ENCODE measurements at places on chromosomes 1 and 21.
A peak's percentile ranks its signal among the peaks of the same experiment; 100 is the strongest.

- no peak for DNase-seq
Measured at GRCh38 chr1:163084330-163084729, 15.2 kb downstream of the RGS4 start.

GRCh38 chr1:234409328-234409727 is 36.1 kb downstream of the COA6 start:
- DNase-seq = no peak

- no peak for DNase-seq
Measured at GRCh38 chr1:31224068-31224467, 15.6 kb downstream of the NKAIN1 start.

DNA sequence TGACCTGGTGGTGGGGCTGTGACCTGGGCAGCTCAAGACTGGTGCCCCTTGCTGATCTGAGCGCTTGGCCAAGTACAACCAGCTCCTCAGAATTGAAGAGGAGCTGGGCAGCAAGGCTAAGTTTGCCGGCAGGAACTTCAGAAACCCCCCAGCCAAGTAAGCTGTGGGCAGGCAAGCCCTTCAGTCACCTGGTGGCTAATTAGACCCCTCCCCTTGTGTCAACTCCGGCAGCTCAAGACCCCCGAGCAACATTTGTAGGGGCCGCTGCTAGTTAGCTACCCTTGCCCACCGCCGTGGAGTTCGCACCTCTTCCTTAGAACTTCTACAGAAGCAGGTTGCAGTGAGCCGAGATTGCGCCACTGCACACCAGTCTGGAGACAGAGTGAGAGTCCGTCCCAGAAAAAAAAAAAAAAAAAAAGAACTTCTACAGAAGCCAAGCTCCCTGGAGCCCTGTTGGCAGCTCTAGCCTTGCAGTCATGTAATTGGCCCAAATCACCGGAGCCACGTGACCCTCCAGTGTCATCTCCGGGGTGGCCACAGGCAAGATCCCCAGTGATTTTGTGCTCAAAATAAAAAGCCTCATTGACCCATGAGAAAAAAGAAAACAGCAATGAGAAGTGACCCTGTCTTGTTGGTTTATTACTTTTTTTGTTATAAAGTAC is 39.3 kb upstream of the LGALS8 start:
- no peak for DNase-seq

DNA sequence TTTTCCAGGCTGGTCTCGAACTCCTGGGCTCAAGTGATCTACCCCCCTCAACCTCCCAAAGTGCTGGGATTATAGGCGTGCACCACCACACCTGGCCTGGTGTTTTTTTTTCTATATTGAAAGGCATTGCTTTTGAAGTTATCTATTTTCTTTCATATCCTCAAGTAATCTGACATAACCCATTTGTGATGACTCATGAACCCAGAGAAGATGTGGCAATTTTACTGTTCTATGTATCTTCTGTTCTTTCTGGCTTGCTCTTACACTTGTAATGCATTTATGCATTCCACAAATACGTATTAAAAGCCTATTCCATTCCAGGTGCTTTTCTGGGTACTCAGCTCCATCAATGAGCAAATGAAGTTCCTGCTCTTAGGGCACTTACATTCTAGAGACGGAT is 29.9 kb upstream of the ERRFI1 start:
- DNase-seq = no peak

- no peak for DNase-seq
Measured at GRCh38 chr1:147822292-147822691, 61.9 kb upstream of the GJA5 start.

- DNase-seq = no peak
Measured at GRCh38 chr1:240586006-240586405, 25.9 kb downstream of the GREM2 start.

DNA sequence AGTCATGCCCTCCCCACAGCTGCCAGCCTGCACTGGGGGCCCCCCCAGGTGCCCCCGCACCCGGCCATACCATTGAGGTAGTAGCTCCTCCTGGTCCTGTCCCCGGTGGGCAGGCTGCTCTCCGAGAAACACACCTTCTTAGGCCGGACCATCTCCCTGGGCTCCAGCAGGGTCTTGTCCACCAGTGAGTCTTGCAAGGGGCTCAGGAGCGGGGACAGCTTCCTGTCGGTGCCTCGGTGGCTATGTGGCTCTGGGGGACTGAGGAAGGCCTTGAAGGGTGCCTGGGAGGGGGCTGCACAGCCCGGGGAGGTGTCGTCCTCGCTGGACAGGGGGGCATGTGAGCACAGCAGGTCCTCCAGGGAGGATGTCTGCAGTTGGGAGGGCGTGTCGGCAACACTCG is 12.9 kb upstream of the FTCD start:
- DNase-seq = peak; percentile 20

DNA sequence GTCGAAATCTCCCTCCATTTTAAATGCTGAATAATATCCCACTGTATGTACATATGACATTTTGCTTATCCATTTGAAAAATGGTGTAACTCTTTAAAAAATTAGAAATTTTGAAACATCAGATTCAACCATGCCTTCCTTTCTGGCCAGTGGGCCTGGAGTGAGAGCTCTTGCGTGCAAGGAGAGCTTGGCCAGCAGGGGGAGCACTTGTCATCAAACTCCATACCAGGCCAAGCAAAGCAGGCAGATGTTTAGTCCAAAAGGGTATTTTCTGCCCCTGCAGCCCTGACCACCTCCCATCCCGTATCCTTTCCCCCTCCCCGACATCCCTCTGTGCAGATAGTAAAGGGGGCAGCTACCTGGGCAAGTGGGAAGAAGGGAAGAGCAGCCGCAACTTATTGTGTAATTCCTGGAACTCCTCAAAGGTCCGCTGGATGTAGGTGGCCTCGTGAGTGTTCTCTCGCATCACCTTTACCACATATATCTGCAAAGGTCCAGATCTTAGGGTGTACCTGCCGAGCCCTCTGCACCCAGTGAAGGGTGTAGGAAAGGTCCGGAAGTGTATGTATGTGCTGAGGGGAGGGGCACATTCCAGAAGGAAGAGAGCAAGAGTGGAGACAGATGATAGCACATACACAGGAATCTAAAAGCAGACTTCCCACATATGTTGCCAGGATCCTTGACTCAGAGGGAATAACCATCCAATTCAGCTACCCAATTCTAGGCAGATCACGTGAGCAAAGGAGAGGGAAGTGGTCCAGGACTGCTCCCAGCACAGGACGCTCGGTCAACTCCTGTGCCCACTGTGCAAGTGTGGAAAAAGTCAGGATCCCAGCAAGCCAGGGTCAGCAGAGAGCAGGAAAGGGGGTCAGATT is 19.9 kb upstream of the PPP1R15B start:
- DNase-seq = peak; percentile 80

DNA sequence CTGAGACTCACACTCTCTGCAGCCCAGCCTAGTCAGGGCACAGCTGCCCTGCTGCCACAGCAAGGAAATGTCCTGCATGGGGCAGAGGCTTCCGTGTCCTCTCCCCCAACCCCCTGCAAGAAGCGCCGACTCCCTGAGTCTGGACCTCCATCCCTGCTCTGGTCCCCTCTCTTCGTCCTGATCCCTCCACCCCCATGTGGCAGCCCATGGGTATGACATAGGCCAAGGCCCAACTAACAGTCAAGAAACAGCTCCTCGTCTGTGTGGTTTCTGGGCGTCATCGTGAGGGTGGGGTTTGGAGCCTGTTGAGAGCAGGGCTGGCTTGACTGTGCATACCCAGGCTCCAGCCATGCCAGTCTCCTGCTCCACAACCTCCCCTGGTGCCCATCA is 19.5 kb downstream of the FAAH start:
- DNase-seq = no peak

- peak; percentile 37 for DNase-seq
Measured at GRCh38 chr1:8463144-8463927, 145.4 kb downstream of the SLC45A1 start.

GRCh38 chr1:234722904-234723720 is 113.1 kb upstream of the IRF2BP2 start:
- no peak for DNase-seq

DNA sequence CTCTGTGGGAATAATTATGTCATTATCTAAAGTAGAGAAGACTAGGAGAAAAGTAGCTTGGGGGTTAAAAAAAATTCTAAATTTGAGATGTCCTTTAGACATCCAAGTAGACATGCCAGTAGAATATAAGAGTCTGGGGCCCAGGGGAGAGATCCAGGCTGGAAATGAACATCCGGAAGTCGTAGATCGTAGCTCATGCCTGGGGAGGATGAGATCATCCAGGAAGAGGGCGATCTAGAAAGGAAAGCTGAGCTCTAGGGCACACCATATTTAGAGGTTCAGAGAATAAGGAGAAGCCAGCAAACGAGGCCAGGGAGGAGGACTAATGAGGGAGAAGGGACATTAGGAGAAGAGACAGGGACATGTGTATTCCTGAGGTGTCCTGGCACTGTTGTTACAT is 12.2 kb downstream of the NGF start:
- no peak for DNase-seq

- no peak for DNase-seq
Measured at GRCh38 chr1:70840260-70840953, 207.2 kb downstream of the PTGER3 start.

DNA sequence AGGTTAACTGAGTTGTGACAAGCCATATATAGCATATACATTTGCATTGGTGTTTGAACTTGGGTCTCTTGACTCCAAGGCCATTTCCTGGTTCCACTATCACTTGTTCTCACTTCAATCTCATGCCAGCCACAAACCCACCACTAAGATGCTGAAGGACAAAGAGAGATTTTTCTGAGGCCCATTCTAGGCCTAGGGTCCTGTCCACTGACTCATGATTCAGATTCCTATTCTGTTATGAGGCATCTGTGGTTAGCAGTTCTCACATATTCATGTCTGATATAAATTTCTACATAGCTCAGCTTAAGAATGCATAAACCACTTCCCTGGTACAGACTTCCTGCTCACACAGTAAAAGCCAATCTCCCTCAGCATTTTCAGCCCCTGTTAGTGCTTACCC is 326.1 kb upstream of the BEND5 start:
- no peak for DNase-seq

DNA sequence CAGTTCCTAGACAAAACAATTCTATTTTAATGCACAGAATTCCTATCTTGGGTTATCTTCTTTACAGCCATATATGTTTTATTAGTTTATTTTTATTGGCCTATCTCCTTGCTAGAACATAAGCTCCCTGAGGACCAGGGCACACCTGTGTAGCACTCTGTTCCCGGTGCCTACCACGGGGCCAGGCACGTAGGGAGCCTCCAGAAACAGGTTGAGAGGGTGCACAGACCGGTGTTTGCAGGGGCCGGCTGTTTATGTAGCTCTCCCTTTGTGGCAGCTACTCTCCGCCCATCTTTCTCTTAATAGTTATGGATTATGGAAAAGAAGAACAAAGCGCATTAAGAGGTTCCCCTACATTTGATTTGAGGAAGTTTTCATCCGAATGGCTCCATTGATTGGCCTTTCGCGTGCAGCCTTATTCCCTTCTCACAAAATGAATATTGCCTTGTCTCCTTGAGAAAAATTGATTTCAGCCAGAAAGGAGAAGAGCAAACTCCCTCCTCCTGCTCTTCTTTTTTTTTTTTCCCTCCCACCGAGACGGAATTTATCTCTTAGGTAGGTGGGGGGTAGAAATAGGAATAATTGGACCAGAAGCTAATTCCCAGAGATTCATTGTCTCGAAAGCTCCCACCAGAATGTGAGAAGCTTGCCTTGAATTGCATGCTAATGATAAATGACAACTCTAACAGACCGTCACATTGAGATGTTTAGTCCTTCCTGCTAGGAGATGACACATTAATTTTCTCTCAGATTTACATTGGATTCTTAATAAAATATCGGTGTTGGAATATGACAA is 447.4 kb downstream of the CAMTA1 start:
- DNase-seq = no peak

DNA sequence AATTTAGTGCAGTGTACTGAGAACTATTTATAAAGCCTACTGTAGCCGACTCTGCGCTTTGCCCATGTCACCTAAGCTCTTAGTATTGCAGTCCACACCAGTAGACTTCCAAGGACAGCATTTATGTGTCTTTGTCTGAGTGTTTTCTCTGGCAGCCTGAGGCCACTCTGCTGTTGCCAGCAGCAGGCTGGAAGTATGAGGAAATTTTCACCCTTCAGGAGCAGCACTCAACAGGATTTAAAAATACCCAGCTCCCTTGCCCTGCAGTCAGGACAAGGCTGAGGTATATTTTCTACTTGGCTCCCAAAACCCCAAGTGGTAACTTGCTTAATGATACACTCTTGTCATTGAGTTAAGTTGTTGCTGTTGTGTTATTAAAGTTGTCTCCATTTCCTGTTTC is 230.1 kb downstream of the SRGAP2C start:
- DNase-seq = no peak

GRCh38 chr1:68811806-68812205 is 314.9 kb upstream of the DEPDC1 start:
- DNase-seq = no peak

DNA sequence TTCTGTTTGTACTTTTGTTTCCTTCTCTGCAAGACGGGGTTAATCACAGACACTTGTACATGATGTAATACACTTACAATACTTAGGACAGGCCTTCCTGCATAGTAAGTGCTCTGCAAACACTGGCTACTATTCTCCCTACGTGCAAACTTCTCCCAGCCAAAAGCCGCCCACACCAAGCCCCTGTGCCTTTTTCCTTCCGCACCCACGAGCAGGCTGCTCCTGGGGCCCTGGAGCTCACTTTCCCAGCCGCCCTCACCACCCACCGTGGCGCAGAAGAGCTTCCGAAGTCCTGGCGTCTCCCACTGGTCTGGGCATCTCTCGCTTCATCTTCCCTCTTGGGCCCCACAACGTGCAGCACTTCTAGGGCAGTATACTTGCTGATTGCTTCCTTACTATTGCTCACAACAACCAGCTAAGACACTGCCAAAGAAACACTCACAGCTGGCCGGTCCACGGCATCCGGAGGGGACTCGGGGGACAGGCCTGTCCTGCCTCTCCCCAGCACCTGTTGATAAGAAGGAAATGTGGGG is 22.5 kb upstream of the GPR157 start:
- no peak for DNase-seq

GRCh38 chr1:199953651-199954050 is 73.9 kb upstream of the NR5A2 start:
- no peak for DNase-seq

DNA sequence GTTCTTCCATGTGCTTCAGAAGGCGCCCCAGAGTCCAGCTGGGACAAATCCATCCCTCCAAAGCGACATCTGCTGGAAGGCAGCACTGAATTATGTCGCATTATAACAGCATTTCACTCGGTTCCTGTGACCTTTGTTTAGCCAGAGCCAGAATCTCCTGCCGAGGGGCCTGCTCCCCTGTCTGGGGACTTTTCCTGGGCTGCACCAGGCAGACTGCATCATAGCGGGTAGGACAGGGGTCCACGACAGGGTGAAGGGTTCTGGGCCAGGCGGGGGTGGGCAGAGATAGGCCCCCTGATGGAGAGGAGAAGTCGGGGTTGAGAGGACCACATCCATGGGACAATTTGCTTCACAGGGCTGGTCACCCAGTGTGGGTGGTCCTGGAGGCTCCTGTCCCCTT is 276.9 kb downstream of the MATN1 start:
- no peak for DNase-seq

DNA sequence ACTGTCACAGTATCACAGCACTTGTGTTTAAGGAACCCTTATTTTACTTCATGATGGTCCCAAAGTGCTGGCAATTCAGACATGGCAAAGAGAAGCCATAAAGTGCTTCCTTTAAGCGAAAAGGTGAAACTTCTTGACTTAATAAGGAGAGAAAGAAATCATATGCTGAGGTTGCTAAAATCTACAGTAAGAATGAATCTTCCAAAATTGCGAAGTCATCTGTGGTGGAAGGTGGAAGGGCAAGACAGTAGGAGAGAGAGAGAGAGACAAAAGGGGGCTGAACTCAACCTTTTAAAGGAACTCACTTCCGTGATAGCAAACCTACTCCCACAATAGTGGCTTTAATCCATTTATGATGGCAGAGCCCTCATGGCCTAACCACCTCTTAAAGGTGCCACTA is 19.3 kb upstream of the AADACL3 start:
- no peak for DNase-seq
